Activated T-cell treated with anti-CD3 and anti-CD28 coated beads for 1 hour (primary cell): ENCODE measurements at places on chromosomes 6 and 20.

- no peak for DNase-seq
Observed at GRCh38 chr6:1348675-1349074, 36.8 kb downstream of the FOXQ1 start.

DNA sequence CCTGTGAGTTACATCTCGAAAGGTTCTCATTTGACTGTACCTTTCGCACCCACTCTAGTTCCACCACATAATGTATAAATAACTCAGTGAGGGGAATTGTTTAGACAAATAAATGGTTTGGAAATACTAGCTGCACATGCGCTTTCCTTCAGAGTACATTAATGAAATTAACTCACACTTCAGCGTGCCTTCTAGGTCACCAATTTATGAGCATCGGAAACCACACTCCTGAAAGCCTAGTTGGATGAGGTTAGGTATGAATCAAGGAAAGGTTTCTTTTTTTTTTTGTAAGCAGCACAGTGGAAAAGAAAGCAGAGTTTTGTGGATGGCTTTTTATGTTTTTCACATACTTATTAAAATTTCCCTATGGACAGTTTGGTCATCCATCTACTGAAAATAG lies 247.8 kb upstream of the TCF21 start:
- no peak for DNase-seq

GRCh38 chr6:6584310-6585002 lies 4.1 kb upstream of the LY86 start:
- DNase-seq, result no peak

DNA sequence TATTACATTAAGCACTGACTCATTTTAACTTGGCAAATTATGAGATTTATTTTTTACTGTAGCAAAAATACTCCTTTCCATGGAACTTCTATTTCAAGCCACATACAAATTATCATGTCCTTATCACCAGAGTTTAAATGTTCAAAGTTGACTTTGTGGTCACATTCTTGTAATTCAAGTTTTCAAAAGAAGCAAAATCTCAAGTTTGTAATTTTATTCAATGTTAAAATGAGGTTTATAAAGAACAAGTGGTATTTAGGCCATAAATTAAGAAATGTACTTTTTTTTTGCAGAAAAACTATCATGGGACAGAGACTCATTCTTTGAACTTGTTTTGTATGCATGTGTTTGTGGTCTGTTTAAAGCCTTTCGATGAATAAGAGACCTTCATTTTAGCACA lies 811.5 kb downstream of the TENT5A start:
- no peak for DNase-seq

GRCh38 chr20:38136421-38137245 lies 28.4 kb downstream of the TGM2 start:
- no peak for DNase-seq

GRCh38 chr6:14645841-14646240 lies 528.3 kb downstream of the CD83 start:
- no peak for DNase-seq

- DNase-seq, result no peak
Observed at GRCh38 chr20:49228676-49229075, 9.5 kb downstream of the DDX27 start.

DNA sequence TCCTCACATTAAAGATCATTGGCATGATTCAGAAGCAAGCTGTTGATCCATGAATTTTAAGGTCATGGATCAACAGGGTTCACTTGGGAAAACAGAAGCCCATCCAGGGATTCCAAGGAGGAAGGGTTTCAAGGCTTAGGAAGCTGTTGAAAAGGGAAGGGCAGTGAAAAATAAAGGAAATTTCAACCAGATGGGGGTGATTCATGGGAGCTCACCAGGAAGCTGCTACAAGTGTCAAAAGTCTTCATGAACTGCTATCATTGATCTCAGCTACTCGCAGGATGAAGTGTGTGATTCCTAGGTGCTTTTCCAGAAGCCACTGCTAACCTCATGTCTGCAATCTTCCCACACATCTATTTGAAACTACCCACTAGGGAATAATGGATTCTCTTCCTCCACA lies 26.2 kb downstream of the ADTRP start:
- DNase-seq, result no peak

DNA sequence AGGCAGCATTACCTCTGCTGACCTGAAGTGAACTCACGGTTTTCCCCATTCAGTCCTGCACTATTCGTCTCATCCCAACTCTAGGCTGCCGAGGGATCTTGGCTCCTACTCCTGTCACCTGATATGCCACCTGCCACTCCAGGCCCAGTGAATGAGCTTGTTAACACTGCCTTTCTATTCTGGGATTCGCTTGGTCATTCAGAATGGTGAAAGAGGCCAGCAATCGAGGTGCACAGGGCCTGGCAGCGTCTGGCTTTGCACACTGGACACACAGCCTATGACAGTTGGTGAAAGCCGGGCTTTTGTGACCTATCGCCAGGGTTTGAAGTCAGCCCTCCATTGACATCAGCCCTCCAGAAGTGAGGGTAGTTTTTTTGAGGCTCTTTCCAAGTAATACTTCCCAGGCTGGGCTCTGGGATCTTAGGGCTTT lies 59.3 kb upstream of the MYL9 start:
- DNase-seq, result no peak

GRCh38 chr6:105432797-105433196 lies 29.9 kb upstream of the PREP start:
- DNase-seq, result no peak

GRCh38 chr20:46073443-46073842 lies 16.3 kb downstream of the NCOA5 start:
- no peak for DNase-seq

DNA sequence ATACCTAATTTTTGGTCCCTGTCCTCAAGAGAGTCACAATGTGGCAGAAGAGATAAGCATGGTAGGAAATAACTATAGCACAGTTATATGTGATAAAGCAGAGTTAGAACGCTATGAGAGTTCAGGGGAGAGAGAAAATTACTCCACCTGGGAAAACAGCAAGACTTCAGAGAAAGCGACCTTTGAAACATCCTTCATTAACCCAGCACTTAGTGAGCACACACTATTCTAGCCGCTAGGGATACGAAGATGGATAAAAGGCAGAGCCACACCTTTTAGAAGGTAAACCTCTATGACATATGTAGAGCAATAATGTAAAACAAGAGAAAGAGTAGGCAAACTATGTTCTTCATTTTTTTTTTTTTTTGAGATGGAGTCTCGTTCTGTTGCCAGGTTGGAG lies 264.3 kb downstream of the PTPRK start:
- DNase-seq, result no peak

DNA sequence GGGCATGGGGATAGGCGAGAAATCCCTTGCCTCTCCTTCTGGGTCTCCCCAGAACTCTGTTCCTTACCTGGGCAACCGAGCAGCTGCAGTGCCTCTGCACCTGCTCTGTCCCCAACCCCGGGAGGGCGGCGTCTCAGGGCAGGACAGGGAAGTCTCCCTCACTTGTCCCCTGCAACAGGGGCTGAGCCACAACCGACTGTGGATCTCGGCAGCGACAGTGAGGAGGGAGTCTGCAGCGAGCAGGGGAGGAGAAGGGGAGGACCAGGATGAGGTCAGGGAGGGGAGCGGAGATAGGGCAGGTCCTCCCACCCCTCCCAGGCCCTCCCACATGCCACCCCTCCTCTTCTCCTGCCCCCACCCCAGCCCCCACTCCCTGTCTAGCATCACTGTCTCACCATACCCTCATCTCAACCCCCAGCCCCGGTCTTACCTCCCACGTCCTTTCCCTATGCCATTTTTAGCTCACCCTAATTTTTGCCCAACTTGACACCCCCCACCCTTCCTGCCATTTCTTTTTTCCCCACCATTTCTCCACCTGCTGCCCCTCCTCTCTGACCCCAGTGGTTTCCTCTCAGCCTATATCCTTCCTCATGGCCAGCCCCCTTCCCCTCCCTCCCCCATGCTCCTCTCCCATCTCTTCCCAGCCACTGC lies at the start of gene TNXB:
Gene TNXB (minus strand): TSS at position 225 of the 651 bp plus-strand sequence. CDS start 11,140 bp downstream, outside the sequence.
- DNase-seq, result no peak

GRCh38 chr6:148747471-148748165 lies 788 bp downstream of the UST start:
- DNase-seq, result peak; percentile 39

DNA sequence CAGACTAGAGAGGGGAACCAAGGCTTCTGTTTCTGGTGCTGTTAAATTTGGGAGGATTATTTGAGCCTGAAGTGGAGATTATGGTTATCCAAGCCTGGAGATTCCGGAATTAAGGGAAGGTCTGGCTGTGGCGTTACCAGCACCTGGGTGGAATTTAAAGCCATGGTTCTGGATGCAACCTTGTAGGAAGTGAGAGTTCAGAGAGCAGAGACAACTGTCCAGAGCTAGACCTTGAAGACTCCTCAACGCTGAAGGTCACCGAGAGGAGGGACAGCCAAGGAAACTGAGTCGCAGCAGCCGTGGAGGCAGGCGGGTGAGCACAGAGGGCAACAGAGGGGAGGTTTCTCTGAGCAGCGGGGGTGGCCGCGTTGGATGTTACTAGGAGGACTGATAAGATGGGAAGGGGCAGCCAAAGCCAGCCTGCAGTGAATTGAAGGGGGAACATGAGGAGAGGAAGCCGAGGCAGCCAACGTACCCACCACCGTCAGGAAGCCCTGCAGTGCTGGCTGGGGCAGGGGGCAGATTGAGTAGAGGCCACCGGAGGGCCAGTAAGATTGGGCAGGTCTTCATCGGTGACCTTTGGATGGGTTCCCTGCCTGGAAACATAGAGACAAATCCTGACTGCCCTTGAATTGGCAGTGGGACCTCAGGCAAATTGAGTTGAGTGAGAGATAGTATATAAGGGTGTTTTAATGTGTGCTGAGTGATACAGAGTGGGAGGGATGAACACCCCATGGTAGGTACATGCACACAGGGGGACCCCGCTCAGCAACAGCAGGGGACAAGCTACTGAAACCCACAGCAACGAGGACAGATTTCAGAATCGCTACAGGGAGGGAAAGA lies 90.3 kb downstream of the SNX5 start:
- no peak for DNase-seq

GRCh38 chr6:29791786-29792122 lies 35.9 kb upstream of the HLA-G start:
- no peak for DNase-seq

DNA sequence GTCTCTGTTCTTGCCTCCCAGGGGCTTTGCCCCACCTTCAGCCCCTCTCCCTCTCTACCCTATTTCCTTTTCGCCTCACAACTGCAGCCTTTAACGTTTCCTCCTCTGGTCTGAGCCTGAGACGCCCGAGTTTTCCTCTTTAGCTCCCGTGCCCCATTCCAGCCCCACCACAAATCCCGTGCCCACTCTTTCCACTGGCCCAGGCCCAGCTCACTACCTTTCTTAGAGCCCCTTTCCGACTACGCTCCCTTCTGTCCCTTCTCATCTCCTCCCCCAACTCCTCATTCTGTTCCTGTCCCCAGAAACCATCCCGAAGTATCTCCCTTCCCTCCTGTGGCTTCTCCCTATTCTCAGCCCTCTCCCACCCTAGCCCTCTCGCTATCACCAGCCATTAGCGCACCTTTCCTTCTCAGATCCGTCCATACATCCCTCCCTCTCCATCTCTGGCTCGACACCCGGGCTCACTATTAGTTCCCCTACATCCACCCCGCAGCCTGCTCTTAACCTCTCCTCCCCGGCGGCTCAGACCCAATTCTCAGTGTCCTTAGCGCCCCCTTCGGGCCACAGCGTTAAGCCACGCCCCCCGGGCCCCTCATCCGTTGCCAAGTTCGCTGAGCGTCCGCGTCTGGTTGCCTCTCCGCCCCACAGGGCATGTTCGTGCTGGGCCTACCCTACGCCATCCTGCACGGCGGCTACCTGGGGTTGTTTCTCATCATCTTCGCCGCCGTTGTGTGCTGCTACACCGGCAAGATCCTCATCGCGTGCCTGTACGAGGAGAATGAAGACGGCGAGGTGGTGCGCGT lies 2.7 kb downstream of the SLC32A1 start:
- no peak for DNase-seq

- DNase-seq, result no peak
Observed at GRCh38 chr6:153032255-153032882, 29.9 kb upstream of the MTRF1L start.

DNA sequence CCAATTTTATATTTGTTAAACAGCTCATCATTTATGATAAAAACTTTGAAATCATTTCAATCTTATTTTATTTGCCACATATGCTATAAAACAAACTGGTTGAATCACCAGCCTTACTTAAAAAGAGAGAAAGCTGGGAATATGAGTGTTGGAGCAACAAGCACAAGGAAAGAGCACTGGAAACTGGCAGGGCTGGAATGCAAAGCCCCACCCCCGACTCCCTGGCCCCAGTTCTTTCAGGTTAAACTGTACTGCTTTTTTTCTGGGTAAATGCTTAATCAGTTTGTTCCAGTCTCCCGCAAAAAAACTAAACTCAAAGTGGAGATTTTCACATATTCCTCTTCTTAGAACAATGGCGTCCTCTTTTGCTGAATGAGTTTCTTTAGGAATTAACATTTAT lies 433.8 kb upstream of the NOX3 start:
- DNase-seq, result no peak

DNA sequence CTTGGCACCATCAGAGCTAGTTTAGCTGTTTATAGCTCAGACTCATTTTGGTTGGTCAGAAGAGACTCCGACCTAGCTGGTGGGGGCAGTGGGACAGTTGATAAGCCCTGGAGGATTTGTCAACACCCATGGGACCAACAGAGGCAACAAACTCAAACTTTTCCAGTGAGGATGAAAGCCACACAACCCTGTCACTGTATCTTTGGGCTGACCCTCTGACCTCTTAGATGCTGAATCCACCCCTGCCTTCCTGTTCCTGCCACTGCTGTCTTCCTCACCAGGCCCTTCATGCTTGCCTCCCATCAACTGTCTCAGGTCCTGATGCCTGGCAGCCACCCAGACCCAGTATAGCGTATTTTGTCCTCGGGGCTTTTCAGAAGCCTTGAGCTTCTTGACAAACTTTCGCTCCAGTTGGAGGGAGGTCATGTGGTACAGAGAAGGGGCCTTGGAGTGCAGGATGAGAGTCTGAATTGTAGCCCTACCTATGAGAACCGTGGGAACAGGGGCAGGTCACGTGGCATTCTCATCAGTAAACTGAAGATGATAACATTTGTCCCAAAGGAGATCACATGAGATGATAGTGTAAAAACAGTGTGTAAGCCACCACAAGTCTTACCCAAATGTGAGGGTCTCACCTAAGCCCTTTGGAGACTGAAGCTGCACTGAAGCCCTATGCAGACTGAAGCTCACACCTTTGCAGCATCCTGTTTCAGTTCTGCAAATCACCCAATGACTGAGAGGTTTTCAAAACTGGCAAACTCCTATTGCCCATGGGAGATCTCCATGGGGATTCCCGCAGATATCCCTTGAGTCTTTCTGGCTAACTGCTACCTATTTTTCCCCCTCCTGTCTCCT lies 72.0 kb upstream of the F13A1 start:
- DNase-seq, result no peak

- DNase-seq, result no peak
Observed at GRCh38 chr20:1469306-1469905, 2.8 kb upstream of the NSFL1C start.

DNA sequence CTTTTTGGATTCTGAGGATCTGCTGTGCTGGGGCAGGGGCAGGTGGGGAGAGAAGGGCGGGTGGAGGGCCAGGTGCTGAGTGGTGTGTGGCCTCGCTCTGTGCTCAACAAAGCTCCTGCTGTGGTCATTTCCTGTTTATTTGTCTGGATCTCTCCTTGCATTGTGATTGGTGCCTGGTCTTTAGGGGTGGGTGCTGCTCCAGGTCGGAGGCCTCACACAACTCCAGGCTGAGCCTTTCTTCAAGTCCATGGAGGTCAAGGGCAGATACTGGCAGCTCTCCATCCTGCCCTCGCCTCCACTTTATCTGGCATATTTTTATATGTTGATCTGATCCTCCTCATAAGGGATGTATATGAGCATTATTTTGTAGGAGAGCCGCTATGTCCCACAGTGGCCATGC lies 36.2 kb downstream of the HLA-F start:
- DNase-seq, result no peak

- DNase-seq, result no peak
Observed at GRCh38 chr6:160967833-160968232, 23.7 kb upstream of the MAP3K4 start.

GRCh38 chr6:129567374-129567773 lies 142.6 kb downstream of the ARHGAP18 start:
- no peak for DNase-seq
